ENCODE measurements at places on chromosomes 7 and 10.

DNA sequence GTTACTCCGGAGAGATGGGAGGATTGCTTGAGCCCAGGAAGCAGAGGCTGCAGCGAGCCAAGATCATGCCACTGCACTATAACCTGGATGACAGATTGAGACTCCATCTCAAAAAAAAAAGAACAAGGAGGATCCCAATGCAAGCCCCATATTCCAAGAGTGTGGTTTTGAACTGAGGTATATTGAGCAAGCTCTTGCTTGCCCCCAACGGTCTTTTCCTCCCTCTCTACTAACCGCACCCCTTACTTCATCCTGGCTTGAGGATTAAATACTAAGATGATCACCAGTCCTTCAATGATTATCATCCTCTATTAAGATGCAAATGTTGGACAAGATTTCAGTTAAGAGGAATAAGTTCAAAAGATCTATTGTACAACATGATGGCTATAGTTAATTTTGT is 12.5 kb upstream of the SRGN start:
- DNase-seq = no peak

DNA sequence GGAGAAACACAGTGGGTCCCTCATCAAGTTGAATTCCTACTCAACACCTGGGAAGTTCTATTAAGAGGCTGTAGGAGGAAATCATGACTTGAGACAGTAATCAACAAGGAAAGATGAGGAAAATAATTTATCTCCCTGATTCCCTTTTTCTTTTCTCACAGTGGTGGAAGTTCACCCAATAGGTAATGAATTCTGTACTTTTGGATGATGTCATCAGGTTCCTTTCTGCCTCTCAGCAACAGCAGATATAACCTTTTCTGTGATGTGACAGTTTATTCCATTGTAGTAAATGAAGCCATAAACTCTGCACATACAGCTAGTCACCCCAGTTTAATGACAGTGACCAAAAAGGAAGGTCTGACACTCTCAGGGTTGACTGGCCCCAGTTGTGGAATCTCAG is 1265.0 kb downstream of the NXPH1 start:
- DNase-seq = no peak

- DNase-seq = no peak
Measured at GRCh38 chr7:41268878-41269277, 434.0 kb downstream of the INHBA start.

DNA sequence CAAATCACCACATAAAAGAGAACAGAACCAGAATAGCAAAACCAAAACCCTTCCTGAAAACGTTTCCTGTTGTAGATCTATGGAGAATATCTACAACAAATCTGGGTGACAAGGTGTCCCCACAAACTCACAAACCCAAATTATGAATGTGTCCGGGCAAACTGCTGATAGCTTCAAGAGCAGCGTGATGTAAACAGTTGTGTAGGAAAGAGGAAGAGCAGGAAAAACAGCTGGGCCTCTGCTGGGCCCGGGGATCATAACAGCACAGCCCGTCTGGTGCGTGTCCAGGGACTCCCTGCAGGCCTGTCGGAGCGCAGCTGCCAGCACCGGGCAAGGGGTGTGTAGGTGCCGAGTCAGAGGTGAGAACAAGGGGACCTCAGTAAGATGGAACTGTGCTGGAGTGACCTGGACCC is 53.7 kb downstream of the KCNH2 start:
- no peak for DNase-seq

DNA sequence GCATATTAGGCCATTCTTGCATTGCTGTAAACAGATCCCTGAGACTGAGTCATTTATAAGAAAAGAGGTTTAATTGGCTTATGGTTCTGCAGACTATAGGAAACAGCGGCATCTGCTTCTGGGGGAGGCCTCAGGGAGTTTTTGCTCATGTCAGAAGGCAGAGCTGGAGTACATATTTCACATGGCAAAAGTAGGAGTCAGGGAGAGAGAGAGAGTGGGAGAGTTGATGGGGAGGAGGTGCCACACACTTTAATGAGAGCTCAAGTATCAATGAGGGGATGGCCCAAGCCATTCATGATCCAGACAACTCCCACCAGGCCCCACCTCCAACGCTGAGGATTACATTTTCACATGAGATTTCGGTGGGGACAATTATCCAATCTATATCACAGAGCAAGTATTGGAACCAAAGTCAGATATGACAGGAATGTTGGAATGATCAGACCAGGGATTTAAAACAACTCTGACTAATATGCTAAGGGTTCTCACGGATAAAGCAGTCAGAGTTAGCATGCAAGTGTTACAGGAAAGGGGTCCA is 795.3 kb upstream of the CELF2 start:
- DNase-seq = no peak

DNA sequence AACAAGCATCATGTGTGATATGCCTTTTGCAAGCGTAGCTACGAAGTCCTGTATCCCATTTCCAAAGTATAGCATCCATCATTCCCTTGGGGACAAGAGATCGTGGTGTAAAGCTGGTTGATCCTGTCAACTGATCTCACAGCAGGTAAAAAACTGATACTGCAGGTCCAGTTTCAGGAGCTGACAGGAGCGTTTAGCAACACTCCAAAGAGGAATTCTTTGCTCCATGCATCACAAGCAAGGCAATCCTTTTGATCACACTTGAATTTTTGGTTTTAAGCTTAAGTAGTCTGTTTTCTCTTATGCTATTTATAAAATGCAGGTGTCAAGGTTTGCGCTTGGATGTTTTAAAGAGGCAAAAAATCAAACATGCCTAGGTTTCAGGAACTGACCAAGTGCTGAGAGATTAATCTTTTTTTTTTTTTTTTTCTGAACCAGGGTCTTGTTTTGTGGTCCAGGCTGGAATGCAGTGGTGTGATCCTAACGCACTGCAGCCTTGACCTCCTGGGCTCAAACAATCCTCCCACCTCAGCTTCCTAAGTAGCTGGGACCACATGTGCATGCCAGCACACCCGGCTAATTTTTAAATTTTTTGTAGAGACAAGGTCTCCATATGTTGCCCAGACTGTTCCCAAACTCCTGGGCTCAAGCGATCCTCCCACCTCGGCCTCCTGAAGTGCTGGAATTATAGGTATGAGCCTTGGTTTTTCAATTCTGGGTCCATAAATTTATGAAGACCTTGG is 1.8 kb upstream of the ZDHHC4 start:
- DNase-seq = no peak

DNA sequence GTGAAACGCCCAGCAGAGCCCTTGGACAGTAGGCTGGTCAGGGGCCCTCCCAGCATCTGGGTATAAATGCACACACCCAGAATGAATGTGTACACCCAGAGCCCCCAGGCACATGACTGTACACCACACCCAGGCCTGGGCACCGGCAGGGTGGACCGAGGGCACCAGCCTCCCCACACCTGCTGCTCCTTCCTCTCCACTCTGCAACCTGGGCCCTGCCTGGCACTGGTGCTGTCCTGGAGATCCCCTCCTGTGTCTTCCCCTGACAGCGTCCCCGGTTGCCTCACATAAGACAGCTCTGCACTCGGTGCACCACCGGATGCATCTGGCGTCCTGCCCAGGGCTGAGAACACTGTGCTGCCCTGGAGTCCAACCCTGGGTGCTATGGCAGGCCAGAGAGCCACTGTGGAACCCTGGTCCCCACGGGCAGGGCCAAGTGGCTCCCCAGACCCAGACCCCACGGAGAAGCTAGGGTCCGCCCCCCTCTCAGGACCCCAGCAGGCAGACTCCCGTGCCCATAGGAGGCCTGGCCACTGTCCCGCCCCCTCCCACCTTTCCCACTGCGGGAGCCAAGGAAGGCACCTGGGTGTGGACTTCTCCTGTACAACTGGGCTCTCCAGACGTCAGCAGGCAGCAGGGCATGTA is 6.6 kb downstream of the RASGEF1A start:
- no peak for DNase-seq

DNA sequence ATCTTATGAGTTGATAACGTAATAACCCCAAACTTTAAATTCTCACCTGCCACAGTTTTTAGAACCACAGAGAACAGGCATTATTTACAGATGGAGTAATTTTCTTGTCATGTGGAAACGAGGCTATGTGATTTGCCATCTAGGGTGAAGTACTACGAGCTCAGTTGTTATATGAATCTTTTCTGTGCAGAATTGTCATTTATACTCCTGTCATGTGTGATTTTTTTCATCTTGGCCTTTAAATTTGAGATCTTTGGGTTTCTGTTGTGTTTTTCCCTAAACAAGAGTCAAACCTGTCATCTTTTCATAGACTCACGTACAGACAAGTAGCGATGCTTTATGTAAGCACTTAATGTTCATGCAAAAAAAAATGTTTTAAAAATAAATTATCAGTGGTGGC is 153.7 kb upstream of the TAC1 start:
- no peak for DNase-seq

GRCh38 chr10:46528675-46529615 is 27.5 kb downstream of the GPRIN2 start:
- peak; percentile 8 for DNase-seq

- no peak for DNase-seq
Measured at GRCh38 chr10:113228530-113228929, 278.5 kb downstream of the TCF7L2 start.

- no peak for DNase-seq
Measured at GRCh38 chr10:16242859-16243613, 193.8 kb upstream of the PTER start.

- DNase-seq = no peak
Measured at GRCh38 chr7:90320418-90320800, 695 bp downstream of the FAM237B start.

DNA sequence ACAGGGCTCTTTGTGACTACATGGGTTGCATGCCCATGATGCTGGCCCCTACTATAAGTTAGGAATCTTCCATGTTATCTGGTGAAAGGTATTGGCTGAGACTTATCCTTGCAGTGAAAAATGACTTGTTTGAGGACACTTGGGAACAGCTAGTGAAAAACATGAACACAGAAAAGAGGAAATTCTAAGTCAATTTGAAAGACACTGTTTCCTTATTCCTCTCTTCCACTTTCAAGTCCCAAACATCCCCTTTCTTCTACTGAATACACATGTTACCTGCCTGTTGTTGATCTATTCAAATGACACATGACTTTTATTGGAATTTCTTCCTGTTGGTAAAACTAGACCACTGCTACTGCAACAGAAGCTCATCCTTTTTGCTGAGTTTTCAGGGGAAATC is 29.5 kb upstream of the PRKCQ start:
- no peak for DNase-seq

DNA sequence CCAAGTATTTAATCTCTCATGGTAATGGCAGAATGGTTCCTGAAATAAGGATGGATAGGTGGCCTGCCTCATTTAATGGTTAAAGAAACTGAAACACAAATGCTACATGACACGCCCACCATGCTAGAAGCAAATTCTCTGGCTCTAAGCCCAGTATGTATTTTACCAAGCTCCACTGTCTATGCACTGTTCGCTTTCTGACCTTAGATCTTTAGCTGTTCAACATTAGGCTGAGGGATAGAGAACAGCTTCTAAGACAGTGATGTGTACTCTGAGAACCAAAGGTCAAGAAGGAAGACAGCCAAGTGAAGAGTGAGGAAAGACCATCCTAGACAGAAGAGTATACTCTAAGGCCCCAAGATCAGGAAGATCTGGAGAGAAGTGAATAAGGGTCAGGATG is 26.6 kb downstream of the FAM3C start:
- no peak for DNase-seq

DNA sequence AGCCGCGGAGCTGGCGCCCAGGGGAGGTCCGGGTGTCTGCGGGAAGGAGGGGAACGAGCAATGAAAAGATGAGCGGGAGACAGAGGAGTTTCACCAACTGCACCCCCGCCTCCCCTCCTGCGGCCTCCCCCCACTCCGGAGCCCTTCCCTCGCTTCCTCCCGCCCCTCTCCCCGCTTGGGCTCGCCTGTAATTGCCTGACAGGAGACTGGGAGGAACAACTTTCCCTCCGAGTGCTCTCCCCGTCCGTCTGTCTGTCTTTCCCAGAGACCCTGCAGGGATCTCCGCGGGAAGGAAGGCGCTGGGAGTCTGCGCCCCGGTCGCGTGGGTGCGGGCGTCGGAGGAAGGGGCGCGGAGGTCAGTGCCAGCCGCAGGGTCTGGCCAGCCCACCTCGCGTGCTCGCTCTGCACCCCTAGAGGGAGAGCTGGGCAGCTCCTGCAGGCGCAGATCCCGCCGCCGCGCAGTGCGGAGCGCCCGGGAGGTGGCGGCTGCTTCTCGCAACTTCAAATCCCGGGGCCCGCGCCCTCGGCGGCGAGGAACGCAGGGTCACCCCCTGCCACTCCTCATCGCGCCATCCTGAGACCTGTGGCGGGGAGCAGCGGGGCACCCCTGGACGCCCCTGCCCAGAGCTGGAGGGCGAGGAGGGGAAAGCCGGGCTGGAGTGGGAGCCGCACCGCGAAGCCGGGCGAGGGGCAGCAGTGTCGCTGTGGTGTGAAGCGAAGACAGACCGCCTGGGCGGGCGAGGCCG is 511 bp upstream of the NRP1 start:
- DNase-seq = peak; percentile 67

DNA sequence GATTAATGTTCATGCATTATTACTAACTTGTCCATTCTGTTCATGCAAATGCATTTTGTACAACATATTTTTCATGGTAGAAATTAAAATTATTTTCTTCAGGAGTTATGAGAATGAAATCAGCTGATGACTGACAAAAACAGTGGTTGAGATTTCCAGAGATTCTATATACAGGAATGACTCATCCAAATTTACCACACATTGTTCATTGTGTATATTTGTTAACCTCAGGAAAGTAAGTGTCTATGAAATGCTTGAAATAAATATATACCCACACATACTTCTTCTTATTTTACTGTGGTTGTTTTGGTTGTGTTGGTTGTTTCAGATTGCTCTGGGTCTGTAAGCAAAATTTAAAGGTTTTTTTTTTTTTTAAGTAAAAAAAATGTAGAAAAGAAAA is 108.1 kb upstream of the SP8 start:
- no peak for DNase-seq

GRCh38 chr10:71635867-71636266 is 83.7 kb downstream of the C10orf105 start:
- DNase-seq = no peak

DNA sequence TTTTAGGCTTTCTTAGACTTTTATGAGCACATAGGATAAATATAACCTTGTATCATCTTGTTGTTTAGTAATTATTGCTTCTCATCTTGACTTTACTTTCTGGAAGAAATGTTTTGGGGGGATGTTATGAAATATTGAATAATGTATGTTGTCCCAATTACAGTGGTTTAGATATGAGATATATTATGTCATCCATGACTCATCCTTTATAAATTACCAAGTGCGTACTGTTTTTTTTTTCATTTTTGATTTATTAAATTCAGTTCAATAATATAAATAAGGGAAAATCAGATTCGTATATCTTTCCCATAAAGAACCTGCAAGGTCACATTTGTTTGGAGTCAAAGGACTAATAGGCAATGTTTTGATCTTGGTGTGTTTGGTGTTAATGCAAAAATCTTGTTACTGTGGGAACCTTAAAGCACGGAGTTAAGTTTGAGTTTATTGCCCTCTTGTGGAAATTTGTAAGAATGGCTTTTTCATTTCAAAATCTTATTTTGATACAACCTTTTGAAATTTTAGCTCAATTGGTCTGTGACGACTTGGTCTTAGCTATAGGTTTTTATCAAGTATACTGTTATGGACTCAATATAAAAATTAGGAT is 108.6 kb downstream of the SRI start:
- no peak for DNase-seq
